NCI-H82 (cell line): ENCODE measurements at places on chromosomes 16 and 17.
A peak's percentile ranks its signal among the peaks of the same experiment; 100 is the strongest.

GRCh38 chr16:24015923-24016322, 180.1 kb downstream of the PRKCB start:
- DNase-seq = peak; percentile 10

GRCh38 chr16:65657071-65657494, 535.2 kb upstream of the CDH11 start:
- no peak for DNase-seq

DNA sequence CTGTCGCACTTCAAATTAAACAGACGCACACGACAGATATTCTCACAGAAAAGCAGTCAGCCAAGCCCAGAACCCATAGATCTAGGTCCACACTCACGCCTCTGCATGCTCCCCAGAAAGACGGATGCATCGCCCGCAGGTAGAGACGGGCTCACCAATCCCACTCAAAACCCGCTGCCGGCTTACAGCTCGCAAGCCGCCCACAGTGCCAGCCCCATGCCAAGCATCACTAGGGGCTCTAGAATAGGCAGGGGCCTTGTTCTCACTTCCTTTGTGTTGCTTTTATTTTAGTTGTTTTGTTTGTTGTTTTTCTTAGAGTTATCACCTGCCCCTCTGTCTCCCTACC, 336 bp upstream of the BMERB1 start:
- no peak for DNase-seq

DNA sequence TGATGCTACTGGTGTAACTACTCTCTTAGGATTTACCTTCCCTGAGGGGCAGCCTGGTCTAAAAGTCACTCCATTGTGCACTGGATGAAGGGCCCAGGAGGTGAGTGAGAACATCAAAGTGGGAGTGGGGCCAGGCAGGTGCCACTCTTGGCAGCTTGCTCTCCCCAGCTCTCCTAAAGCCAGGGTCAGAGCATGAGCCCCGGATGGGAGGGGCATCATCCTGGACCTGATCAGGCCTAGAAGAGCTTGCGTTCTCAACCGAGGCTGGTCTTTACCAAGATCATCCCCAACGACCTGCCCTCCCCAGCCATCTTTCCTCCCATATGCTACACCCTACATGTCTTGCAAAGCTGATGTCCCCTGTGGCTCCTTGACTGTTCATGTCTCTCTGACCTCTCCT, 87.1 kb downstream of the AIPL1 start:
- DNase-seq = no peak
